ENCODE measurements at places on chromosomes 4 and X.
A peak's percentile ranks its signal among the peaks of the same experiment; 100 is the strongest.

DNA sequence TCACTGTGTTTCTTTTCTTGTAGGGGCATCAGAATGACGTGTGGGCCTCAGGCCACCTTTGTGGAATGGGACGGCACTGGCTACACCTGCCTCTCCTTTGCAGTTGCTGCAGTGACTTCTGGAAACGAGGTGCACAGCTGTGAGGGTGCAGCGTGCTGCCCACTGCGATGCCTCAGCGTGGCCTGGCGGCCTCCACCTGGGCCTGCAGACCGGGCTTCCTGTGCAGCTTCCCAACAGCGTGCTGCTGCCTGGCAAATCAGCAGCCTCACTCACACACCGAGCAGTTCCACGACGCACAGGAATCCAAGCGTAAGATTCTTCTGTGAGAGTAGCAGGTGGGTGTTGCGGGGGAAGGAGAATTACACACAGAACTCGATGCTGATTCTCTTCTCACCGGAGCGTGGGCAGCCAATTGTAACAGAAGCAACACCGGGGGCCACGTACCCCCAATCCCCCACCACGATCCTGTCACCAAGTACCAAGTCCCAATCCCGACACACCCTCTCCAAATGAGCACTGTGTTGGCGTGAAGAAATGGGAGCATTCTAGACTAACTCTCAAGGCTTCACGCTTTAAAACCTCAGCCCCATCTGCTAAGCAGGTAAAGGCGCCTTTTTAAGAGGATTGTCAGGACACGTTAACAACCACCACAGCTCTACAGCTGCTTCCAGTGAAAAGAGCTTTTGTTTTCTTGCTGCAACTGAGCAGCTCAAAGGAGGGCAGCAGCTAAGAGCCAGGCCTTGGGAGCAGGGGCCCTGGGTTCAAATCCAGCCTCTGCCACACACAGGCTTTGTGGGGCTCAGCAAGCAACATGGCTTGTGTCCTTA lies 16.9 kb downstream of the WDR1 start:
- no peak for DNase-seq

DNA sequence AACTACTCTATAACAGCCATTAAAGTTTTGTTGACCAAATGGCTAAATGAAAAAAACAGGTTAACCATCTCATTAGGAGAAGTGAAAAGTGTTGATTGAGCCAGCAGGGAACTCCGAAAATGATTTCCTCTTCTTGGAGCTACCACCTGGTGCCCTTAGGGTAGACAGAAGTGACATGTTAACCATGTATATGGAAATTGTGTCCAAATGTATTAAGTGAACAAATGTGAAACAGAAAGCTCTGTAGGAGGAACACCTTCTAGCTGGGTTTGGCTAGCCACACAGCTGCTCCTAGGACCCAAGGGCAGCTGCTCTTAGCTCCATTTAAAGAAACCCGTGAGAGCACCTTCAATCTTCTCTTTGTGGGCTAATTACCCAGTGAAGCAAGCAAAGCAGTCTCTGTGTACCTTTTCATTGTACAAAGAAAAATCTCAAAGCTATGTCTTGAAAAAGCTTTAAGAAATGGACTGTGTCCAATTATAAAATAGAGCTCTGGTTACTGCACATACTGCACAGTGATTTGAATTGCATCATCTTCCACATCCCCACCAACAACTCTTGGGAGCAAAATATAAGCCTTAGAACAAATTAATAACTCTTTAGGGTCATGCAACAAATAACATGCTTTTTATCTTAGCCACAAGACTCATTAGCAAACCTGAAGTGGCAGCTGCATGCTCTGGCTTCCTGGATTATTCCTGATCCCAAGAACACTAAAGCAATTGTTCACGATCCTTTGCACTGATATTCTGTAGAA lies 59.2 kb upstream of the PARM1 start:
- DNase-seq: peak; percentile 7

- peak; percentile 61 for DNase-seq
Observed at GRCh38 chrX:68989865-68990606, 161.2 kb downstream of the EFNB1 start.

GRCh38 chr4:6348408-6348807 lies 78.8 kb downstream of the WFS1 start:
- no peak for DNase-seq

- DNase-seq: peak; percentile 26
Observed at GRCh38 chr4:11428899-11429698, 405 bp upstream of the HS3ST1 start.

DNA sequence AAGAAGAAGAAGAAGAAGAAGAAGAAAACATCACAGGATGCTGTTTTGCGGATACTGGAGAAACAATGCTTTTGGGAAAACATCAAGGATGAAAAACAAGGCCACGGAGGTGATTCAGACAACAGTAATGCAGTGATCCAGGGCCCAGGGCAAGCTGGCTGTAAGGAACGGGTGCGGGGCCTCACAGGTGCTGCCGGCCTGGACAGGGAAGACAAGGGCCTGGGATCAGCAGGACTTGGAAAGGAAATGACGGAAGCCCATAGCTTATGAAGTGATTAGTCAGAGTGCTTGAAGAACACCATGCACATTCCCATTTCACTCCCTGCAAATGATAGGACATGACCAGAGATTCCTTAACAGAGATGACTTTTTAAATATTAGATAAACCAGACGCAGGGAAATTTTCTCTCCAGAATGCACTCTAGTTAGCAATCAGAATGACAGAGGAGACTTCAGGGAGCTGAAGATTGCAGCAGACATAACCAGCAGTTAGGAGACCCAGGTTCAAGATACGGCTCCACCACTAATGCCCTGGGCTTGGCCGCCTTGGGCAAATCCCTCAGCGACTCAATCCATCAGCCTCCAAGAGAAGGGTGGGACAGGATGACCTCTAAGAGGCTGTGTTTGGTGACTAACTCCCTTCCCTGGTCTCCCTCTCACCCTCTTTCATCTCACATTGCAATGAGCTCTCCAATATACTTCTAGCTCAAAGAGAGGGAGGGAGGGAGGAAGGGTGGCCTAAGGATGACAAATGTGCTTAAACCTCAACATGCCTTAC lies 54.1 kb downstream of the APBB2 start:
- peak; percentile 97 for DNase-seq

- DNase-seq: no peak
Observed at GRCh38 chr4:78162821-78163220, 105.7 kb downstream of the FRAS1 start.

DNA sequence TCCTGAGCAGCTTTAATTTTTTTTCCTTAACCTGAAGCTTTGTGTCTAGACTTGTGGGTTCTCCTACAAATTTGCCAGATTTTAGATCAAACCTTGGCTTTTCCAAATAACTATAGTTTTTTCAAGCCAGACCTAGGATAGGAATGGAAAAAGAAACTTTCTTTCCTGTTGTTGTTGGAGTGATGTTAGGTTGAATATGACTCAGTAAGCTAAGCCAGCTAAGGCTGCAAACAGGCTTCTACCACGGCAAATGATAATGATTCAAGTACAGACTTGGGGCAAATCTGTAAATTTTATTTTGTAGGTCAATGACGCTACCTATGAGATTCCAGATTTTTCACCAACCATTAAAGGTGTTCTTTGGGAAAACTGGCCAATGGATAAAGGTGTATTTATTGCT lies 45.6 kb downstream of the WDR19 start:
- DNase-seq: no peak

DNA sequence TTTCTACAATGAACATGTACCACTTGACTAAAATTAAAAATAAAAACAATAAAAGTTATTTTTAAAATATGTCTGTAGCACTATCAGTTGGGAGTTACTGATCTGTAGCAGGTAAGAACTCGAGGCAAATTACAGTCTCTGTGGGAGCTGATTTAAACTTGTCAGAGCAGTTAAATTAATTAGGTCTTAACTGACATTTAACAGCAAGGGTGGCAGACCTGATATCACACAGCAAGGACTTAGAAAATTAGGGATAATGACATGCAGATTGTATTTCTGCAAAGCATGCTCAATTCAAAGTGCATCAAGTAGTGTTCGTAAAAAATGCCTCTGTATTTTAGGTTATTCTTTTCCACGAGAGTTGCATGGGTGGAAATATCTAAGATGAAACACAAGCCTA lies 208.9 kb downstream of the SPATA18 start:
- DNase-seq: no peak

- peak; percentile 82 for DNase-seq
Observed at GRCh38 chrX:155027509-155028066, 944 bp downstream of the FUNDC2 start.

- DNase-seq: peak; percentile 28
Observed at GRCh38 chr4:112908511-112908910, 140.9 kb upstream of the ANK2 start.

DNA sequence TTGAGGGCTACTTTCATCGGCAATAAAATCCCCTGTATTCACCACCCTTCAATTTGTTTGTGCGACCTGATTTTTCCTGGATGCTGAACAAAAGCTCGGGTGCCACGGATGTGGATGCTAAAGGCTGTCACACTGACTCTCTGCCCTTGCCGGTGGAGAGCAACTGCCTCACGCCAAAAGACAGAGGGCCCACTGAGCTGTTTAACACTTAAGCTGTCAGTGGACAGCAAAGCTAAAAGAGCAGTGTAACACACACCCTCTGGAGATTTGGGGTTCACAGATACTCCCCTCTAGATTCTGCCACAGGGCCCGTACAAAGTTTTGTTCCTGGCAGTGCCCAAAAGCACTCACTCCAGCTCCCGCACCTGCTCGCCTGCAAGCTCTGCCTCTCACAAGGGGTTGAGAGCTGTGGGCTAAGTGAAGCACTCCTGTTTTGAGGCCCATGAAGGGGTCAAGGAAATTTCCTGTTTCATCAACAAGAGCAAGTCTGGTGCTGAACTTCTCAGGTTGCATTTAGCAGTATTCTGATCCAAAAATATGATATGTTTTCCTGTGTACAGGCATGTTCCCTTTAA lies 1571.9 kb downstream of the ADGRL3 start:
- no peak for DNase-seq

GRCh38 chr4:160611181-160611580 lies 1508.3 kb downstream of the RAPGEF2 start:
- DNase-seq: no peak

DNA sequence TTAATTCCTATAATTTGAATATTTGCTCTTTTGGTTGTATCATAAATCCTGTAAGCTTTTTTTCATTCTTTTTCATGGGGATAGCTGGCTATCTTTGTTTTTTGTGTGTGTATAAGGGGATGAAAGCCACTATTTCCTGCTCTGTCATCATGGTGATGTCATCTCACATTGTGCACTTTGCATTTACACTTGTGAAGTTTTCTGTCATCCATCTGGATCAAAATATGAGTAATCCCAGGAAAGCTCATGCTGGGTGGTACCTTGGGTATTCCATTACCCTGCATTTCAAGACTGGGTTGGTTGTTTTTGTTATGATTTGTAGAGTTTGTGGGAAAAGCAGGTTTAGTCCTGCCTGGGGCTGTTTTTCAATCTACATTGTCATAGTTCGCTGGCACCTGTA lies 367.3 kb downstream of the CHIC1 start:
- peak; percentile 37 for DNase-seq

GRCh38 chr4:80199004-80199560 lies 1.8 kb downstream of the PRDM8 start:
- DNase-seq: no peak

DNA sequence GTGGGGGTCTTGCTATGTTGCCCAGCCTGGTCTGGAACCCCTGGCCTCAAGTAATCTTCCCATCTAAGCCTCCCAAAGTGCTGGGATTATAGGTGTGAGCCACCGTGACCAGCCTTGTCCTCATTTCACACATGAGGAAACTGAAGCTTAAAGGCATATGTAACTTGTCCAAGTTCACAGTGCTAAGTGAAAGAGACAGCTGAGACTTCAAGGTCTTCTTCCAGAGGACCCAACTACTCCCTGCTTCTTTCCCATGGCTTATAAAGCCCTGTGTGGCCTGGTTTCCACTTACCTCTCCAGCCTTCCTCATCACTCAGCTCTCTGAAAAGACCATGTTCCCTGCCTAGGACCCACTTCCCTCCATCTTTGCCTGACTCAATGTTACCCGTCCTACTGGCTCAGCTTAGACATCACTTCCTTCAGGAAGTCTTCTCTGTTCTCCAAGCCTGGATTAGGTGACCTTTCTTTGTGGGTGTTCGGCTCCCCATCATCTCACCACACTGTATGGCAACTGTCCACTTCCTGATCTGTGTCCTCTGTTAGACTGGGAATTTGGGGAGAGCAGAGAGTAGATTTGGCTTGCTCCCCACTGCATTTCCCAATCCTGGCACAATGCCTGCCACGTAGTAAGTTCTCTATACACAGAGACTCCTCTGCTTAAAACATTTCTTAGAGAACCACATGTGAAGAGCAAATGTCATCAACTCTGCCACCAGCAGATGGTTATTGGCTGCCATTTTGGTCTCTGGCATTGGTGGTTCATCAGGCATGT lies 30.4 kb upstream of the LAMP2 start:
- DNase-seq: peak; percentile 65

DNA sequence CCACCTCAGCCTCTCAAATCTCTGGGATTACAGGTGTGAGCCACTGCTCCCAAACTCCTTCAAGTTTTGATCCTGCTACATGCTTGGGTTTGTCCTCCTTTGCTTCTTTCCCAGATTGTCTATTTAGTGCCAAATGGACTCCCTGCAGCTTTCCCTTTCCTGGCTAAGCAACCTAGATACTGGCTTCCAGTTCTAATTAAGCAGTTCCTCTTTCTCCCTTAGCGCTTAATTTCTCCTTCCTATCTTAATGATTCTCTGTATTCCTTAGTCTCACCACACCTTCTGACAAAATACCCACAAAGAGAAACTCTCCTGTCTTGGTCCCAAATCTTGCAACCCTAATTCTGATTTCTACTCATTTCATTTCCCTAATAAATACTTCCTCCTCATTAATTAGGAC lies 7.8 kb downstream of the RXFP1 start:
- DNase-seq: no peak

GRCh38 chr4:40763228-40763716 lies 13.5 kb downstream of the NSUN7 start:
- peak; percentile 47 for DNase-seq

DNA sequence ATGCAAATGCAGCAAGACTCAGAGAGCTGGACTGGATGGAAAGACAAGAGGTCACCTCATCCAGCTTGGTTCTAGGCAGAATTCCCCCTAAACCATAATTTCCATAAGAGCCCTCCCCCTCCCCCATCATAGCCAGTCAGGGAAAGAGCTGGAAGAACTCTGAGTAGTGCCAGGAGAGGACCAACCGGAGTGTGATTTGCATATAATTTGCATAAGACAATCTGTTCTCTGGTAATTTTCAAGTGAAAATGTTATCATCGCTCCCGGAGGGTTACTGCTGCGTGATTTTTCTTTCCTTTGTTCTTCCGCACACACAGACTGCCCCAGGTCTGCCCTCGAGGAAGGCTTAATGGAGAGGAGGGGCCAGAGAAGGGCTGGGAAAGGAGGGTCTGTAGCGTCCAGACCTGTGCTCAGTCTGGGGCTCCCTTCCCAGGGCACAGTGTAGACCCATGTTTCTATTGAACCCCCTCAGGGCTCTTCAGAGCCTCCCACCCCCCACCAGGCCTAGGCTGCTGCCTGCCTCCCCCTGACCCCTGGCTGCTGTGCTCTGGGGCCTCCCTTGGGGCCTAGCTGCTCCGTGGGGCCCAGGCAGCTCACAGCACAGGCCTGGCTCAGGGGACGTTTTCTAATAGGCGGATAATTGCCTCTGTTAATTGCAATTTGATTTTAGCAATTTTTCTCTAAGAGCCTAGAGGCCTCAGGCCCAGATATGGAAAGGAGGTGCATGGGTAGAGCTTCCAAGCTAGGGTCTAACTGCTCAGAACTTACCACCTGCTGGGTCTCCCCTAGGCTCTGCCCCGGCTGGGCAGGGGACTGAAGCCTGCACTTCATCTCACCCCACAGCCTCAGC lies 90.4 kb upstream of the PJA1 start:
- DNase-seq: no peak
